ENCODE measurements at places on chromosomes 5 and 9.

DNA sequence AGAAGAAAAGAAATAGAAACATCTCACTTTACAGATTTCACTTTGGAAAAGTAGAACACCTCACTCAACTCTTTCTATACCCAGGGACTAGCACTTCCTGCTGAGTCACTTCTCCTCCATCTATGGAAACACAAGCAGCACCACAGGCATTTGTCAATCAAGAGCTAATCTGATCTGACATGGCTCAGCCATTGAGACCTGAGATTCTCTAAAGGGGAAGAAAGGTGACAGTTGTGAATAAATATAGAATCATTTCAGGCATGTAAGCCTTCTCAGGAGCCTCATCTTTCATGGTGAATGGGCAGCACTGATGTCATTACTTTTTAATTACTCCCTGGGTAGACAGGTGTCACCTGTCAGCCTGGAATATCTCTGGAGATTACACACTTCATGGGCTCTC is 559.8 kb downstream of the HINT1 start:
- DNase-seq, result no peak

DNA sequence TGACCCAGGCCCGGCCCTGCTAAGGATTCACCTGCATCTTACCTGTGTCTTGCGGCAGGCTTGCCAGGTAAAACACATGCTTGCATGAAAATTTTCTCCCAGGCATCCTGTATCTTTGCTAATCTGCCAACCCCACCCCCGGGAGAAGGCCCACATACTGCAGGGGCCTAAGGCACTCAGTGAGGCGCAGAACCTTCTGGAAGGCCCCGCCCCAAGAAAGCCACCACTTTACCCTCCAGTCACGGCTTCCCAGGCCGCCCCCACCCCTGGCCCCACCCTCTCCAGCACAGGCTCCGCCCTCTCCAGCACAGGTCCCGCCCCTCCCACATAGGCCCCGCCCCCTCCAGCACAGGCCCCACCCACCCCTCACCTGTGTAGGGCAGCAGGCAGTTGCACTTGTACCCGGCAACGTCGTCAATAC is 29.8 kb upstream of the SEC16A start:
- peak; percentile 61 for DNase-seq

- no peak for DNase-seq
Measured at GRCh38 chr9:120592210-120592609, 12.2 kb upstream of the CDK5RAP2 start.

- DNase-seq, result peak; percentile 52
Measured at GRCh38 chr9:91500509-91501014, 76.9 kb upstream of the NFIL3 start.

GRCh38 chr5:43411495-43411894 is 696 bp downstream of the CCL28 start:
- no peak for DNase-seq

GRCh38 chr5:151295791-151296477 is 7.6 kb downstream of the SLC36A3 start:
- no peak for DNase-seq

GRCh38 chr9:81626511-81626910 is 62.8 kb downstream of the TLE1 start:
- DNase-seq, result no peak

- DNase-seq, result no peak
Measured at GRCh38 chr9:108620767-108621166, 235.0 kb downstream of the ACTL7B start.

- DNase-seq, result no peak
Measured at GRCh38 chr5:119501671-119502179, 49.4 kb downstream of the HSD17B4 start.

DNA sequence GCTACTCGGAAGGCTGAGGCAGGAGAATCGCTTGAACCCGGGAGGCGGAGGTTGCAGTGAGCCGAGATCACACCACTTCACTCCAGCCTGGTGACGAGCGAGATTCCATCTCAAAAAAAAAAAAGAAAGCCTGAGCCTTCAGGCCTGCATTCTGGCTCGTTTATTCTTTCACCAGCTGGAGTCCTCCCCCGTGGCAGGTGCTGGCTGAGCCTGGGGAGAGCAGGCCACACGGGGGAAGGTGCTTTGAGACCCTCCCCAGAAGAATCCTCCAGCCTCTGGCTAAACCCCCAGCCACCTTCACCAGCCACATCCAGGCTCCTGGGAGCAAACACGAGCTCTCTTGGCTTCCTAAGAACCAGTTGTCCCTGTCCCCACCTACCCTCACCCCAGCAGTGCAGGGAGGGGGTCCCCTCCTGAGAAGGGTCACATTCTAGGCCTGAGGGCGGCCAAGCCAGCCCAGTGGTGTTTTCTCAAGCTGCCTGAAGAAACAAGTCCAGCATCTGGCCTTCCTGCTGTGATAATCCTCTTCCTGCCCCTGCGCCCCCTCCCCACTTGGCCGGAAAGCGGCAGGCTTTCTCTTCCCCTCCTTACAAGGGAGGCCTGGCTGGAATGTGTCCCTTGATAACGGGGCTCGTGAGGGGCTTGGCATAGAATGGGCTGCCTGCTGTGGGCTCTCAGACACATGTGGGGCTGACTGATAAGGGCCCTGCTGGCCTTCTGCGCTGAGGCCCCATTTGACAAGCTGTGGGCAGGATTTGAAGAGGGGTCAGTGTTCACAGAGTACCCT is 41.5 kb downstream of the PLPP7 start:
- DNase-seq, result no peak

DNA sequence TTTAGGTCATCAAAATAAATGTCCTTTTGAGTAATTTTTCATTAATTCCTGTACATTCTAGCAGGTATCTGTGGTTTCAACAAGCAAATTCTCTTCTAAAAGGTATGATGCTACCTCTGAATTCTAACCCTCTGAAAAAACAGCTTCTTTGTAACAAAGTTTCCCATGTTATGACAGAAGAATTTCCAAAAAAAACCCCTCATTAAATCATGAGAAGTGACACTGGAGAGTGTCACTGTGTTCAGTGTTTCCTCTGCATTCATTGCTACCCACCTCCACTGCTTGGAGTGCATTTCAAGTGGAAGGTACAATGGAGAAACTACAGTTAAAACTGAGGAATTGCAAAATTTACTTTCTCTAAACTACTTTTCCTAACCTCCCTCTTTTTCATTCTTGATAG is 10.1 kb downstream of the CDKN2A start:
- DNase-seq, result no peak

GRCh38 chr5:68172314-68172713 is 43.2 kb upstream of the PIK3R1 start:
- DNase-seq, result no peak

- DNase-seq, result no peak
Measured at GRCh38 chr5:38463634-38464521, 92.6 kb downstream of the LIFR start.

GRCh38 chr9:76358628-76359280 is 35.5 kb downstream of the RFK start:
- DNase-seq, result no peak

DNA sequence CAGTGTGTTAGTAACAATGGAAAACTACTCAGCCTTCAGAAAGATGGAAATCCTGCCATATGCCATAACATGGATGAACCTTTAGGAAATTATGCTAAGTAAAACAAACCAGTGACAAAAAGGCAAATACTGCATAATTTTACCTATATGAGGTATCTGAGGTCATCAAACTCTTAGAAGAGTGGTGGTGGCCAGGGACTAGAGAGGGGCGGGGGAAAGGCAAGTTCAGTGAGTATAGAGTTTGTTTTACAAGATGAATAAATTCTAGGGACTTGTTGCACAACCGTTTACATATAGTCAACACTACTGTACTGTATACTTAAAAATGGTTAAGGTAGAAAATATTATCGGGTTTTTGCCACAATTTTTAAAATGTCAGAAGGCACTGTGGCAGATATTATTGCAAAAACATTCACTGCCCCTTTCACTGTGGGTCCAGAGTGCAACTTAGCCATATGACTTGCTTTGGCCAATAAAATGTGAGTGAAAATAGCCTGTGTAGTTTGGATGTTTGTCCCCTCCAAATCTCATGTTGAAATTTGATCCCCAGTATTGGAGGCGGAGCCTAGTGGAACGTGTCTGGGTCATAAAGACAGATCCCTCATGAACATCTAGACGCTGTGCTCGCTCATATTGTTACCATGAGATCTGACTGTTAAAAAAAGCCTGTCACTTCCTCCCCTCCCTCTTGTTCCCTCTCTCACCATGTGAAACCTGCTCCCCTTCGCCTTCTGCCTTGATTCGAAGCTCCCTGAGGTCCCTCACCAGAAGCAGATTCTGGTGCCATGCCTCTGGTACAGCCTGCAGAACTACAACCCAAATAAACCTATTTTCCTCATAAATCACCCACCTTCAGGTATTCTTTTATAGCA is 9.5 kb downstream of the ZNF367 start:
- no peak for DNase-seq

- no peak for DNase-seq
Measured at GRCh38 chr5:81195335-81195929, 37.7 kb upstream of the CKMT2 start.

DNA sequence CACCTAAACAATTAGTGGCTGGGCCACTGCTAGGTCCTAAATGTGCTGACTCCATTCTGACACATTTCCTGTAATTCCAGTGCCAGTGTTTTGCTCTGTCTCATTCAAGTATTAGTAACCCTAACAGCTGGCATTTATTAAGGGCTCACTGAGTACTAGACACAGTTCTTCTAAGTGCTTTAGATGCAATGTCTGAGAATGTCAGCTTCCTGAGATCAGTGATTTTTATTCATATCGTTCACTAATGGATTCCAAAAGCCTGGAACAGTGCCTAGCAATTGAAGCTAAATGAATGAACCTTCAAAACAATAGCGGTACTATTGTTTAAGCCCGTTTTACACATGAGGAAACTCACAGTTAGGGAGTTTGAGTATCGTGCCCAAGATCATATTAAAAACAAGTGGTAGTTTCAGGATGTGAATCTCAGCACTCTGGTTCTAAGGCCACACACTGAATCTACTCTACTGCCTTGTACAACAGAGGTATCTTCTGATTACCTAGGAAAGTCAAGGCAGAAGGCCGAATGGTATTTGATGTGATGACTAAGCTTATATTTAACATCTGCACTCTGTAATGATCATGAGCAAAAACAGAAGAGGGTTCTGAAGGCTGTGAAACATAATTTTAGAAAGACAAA is 304.0 kb downstream of the PJA2 start:
- no peak for DNase-seq

- DNase-seq, result no peak
Measured at GRCh38 chr9:13860946-13861640, 452.8 kb downstream of the NFIB start.

DNA sequence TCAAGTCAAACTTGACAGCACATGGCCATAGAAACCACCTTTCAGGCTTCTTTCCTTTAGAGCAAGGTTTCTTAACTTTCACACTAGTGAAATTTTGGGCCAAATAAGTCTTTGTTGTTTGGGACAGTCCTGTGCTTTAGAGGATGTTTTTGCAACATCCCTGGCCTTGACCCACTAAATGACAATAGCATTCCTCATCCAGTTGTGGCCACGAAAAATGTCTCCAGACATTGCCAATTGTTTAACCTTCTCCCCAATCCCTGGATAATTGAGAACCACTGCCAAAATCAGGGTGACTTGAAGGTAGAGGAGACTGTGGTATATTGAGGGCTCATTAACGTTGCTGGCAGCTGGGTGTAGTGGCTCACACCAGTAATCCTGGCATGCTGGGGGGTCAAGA is 72.0 kb downstream of the ALDH1A1 start:
- DNase-seq, result no peak

DNA sequence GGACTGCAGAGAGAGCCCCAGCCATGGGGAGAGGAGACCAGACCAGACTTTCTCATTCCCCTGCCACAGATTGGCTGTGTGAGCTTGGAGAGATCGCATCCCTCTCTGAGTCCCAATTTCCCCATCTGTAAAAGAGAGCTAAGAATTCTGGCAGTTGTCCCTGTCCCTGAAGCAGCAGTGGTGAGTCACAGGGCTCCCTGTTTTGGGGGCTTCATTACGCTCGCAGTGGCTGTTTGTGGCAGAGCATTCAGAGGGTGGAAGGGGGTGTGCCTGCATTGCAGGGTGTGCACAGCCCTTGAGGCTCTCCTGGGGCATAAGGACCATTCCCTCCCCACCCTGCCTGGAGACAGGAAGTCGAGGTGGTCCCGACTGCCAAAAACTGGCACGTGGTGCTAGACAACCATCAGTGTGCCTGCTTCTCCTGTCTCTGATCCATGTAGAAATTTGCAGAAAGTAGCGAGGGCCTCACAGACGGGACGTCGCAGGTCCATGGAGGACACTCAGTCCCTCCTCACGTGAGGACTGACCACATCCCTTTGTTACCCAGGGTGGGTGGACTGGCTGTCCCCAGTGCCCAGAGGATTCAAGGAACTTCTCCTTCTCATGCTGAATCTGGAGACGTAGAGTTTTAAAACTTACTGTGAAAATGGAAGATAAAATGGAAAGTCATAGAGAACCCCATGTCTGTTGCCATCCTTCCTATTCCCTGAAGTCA is 35.3 kb downstream of the HRH2 start:
- DNase-seq, result no peak

DNA sequence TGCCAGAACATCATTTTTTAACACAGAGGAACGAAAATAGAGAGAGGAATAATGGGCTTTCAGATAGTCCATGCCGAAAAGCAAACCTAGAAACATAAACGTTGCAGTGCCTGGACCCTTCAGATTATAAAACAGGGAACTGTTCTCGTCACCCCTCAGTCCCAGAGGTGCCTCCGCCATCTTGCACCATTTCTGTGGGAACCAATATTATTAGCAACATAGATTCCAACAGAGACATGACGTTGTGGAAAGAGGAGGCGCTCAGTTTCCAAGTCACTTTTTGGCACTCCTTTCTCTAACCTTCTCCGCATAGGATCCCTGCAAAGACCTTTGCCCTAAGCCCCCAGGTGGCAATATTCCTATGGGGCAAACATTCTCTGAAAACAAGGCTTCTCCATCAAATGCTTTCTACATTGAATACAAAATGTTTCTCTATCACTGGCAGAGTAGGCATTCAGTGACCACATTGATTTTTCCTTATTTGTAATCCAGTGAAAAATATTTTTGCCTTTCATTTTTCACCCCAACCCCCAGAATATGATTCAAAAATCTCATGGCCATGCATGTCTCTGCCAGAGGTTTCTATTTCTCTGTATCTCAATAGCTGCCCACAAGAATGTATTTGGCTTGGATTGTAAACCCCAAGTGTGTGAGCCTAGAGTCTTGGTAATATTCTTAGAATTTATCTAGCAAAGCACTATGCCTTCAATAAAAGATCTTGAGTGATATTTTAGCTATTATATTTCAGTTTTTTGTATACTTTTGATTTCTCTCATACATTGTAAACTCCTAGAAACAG is 500.8 kb upstream of the WWC1 start:
- no peak for DNase-seq

Measured in activated CD4-positive, alpha-beta memory T cell treated with anti-CD3 and anti-CD28 coated beads for 36 hours (primary cell).